ENCODE measurements at places on chromosomes 5 and 9.

- DNase-seq: no peak
Observed at GRCh38 chr9:97773723-97774122, 76.6 kb upstream of the XPA start.

DNA sequence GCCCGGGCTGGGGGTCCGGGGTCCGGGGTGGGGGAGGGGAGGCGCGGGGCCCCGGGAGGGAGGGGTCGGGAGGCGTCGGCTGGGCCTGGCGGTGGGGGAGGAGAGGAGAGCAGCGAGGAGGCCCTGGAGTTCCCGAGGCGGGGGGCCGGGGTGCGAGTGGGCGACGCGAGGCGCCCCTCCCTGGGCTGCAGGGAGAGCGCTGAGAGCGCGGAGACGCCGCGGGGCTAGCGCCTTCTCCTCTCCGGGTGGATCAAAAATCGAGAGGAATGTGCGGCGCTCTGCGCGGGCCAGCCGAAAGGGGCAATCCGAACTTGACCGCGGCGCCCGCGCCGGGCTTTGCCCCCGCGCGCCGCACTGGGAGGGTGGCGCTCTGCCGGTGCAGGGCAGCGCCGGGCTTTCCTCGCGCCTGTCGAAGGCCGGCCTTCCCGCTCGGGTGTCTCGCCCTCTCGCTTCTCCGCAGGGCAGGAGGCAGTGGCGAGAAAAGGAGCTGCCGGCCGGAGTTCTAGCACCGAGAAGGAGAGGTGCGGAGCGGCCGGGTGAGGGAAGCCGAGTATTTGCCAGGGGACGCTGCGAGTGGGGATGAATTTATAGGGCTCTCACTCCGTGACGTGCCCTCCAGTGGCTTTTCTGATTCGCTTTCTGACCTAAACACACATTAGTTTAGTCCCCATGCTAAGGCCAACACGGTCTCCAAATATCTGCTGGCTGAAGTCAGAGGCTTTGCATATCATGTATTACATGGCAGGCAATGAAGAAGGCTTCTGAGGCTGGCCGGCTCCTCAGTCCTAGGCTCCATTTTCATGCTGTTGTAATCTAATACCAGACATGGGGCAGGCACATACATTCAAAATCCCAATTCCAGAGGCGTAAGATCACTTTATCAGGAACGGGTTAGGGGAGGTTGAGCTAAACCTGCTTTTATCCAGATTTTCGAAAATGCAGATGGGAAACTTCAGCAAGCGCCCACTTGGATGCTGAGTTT lies 503 bp upstream of the GDNF start:
- peak; percentile 29 for DNase-seq

GRCh38 chr9:81829195-81829882 lies 98.9 kb upstream of the SPATA31D4 start:
- no peak for DNase-seq

GRCh38 chr9:93259490-93260262 lies 75.7 kb downstream of the WNK2 start:
- no peak for DNase-seq

GRCh38 chr9:114000671-114001409 lies 77.3 kb downstream of the AMBP start:
- DNase-seq: no peak

DNA sequence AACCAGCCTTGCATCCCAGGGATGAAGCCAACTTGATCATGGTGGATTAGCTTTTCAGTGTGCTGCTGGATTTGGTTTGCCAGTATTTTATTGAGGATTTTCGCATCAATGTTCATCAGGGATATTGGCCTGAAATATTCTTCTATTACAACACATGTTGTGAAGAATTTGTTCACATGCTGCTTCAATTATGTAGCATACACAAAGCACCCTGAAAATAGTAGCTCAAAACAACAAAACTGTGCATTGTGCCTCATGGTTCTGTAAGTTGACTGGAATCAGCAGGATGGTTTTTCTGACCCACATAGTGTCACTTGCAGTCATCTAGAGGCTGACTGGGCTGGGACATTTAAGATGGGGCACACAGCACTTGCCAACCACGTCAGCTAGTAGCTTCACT lies 193.9 kb downstream of the SYK start:
- no peak for DNase-seq

- peak; percentile 9 for DNase-seq
Observed at GRCh38 chr5:157971571-157972216, 112.7 kb upstream of the CLINT1 start.

- DNase-seq: no peak
Observed at GRCh38 chr5:137372773-137373160, 126.4 kb downstream of the SPOCK1 start.

- no peak for DNase-seq
Observed at GRCh38 chr9:3480353-3480655, 45.5 kb downstream of the RFX3 start.

DNA sequence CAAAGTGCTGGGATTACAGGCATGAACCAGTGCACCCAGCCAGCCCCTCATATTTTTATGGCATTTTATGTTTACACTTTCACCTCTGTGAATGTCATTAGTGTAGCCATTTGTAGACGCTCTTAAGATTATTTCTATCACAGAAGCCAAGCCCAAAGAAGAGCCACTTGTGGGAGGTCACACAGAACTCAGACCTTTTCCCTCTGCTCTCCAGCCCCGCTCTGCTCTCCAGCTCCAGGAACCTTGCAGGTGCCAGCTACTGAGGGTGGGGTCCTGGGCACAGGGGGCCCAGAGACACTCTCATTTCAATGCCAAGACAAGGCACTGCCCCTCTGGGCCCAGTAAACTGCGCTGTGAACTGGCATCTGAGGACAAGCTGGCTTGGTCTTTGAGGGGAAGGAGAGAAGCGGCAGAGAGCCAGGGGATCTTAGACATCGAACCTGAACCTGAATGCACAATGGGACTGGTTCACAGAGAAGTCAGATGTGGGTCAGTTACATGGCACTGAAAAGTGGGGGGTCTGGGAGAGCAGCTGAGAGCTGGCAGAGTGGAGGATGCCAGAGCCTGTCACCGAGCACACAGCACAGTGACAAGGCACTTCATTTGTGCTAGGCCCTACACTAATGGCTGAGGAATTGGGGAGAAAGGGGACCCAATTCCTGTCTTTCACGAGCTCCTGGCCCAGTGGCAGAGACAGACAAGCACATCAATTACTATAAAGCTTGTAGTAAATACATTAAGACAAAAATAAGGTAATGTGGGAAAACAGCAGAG lies 16.7 kb downstream of the ANXA6 start:
- DNase-seq: peak; percentile 37

DNA sequence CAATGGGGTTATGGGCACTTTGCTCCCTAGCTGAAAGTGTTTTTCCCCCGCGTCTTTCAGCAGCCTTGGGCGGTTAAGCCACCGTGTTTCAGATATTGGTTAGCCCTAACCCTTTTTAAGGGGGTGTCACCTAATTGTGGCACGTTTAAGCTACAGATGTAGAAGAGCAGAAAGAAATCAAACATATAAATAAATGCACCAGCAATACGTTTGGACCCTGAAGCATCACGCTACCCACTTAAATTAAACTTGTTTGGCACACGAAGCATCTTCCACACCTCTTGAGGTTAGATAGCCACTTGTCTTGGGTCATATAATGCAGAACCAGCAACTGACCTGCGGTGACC lies 768 bp downstream of the YTHDC2 start:
- no peak for DNase-seq

Data from anterior cingulate cortex (tissue), 58 donors.